ENCODE measurements at places on chromosomes 13 and 19. TPM values are rescaled to one million over a fixed set of nuclear protein-coding genes. Genes with fewer than 3 reads are reported as not detected.
A peak's percentile ranks its signal among the peaks of the same experiment; 100 is the strongest.

UNC13A gene
- not detected for polyA plus RNA-seq

GRCh38 chr19:18102916-18103542 is 5.5 kb downstream of the MAST3 start:
- DNase-seq = no peak

SPRED3 gene
- not detected for polyA plus RNA-seq

DNA sequence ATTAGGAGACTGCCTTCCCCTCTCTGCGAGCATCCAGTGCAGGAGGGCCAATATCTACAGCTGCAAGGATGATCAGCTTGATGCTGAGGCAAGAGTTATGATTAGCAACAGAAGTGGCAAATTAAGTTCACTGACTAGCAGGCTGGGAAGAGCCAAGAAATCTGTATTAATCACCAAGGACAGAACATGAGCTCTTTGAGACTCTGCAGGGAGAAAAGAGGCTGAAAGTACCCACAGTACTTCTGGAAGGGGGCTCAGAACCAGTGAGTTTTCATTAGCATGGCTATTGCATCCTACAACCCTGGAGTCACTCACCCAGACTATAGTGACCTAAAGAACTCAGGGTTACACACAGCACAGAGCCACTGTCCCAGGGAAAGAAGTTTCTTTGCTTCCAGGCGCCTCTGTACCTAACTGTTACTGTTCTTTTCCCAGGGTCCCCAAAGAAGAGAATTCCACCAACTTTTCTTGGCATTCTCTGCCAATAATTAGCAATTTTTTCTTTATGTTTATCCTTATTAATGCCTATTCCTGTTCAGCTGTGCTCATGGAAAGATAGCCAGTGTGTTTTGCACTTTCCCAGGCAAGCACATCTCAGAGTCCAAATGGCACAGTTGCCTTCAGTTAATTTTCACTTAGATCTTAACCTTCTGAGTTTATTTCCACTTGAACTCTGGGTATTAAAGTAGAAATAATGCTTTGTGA is 25.8 kb upstream of the MEDAG start:
- DNase-seq = no peak

CDX2 gene
- not detected for polyA plus RNA-seq

GRCh38 chr19:2037651-2038255 is 13.3 kb downstream of the MKNK2 start:
- no peak for DNase-seq

CYP2A7 gene
- polyA plus RNA-seq = not detected

DNA sequence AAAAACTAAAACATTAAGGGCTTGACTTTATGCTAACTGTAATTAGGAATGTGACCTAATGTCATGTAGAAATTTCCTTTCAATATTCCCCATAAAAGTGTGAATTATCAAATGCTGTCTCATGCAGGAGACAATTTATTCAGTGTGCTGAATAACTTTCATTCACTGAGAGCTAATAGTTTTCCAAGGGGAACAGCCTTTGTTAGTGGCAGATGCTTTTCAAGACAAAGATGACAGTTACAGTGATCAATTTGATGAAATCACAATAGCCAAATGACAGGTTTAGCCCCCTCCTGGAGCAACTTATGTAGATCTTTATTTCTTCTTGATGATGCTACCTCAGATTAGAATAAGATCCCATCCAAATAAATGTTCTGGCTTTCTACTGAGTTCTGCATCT is 275.5 kb downstream of the ITGBL1 start:
- DNase-seq = no peak

DNA sequence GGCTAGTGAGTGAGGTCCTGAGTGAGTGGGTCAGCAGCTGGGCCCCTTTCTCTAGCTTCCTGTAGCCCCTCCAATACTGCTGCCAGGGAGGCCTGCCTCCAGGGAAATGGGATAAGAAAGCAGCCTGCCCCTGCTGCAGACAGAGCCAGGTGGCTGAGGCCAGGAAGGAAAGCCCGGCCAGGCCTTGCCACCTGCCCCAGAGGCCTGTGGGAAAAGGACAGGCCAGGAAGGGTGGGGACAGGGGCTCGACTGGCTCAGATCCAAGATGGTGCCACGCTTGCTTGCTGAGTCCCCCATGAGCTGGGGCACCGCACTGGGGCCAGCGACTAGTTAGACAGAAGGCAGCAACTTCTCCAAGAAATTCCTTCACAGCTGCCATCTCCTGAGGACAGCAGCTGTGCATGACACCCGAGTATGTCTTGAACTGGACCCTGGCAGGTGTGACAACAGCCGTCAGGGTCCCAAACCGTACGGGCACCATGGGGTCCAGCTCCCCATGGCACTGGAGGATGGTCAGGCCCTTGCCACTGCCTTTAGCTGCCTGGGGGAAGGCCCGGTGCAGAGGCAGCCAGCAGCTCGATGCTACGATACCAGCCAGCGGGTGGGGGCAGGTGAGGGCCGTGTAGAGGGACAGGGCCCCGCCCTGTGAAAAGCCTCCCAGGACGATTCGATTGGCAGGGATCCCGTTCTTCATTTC is 5.1 kb upstream of the PRR36 start:
- DNase-seq = no peak

DNA sequence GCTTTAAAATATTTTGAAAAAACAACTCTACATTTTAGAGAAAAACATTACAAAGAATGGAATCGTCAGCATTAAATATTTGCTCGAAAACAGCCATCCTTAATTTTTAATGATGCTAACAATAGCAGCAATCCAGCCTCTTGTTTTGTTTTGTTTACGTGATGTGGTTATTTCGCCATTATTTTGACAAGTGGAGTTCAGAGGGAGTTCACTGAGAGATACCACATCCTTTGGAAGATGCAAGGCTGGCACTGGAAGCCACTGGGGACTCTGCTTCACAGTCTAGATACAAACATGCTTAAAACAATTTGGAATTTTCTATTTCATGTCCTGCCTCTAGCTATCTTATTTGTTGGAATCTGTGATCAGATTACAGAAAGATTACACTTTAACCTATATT is 556.3 kb downstream of the PCDH17 start:
- no peak for DNase-seq

GRCh38 chr13:77513719-77514335 is 21.7 kb upstream of the SCEL start:
- no peak for DNase-seq

GRCh38 chr13:62309904-62310303 is 894.3 kb upstream of the PCDH20 start:
- DNase-seq = no peak

DNA sequence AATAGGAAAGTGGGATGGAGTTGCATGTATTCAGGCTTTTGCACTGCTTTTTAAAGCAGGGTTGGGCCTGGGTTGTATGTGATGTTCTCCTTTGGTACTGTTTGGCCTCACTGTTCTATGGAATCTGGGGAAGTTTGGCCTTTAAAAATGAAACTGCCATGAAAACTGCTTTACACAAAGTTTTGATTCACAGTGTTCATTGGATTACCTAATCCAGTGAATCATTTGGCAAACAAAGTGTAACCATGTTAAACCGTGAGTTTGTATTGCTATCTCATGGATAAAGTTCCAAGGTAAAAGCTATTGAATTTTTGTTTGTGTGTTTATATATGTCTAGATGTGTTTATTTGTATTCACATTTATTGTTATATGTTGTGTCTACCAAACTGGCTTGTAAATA is 1658.6 kb downstream of the OLFM4 start:
- DNase-seq = no peak

DNA sequence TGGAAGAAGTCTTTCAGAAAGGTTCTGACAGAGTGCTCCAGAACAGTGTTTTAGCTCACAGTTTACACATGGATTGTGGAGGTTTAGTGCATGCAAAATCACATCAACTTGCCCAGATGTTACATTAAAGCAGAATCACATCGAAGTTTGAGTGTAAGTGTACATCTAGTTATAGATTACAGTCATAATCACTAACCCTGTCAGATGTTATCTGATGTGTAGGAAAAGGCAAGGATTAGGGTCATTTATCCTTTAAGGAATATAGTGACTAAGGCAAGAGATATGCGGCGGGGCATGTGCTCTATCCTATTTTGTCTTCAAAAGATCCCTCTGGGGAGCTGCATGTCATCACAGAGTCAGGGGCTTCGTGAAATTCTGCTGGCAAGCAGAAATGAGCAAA is 66.9 kb downstream of the CYSLTR2 start:
- DNase-seq = no peak

DNA sequence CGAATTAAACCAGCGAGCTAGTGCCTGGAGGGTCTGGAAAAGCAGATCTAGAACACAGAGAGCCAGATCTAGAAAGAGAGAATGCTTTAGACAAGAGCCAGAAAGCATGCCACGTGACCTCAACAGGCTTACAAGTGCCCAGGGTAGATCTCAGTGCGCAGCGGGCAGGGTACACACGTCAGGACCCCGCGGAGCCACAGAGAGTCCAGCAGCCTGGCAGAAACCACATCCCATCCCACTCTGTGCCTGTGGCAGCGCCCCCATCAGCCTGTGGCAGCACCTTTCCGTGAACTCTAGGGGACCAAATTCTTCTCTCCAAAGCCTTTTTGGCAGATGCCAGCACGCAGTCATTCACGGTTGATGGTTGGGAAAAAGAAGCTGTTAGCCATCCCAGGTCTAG is 5.9 kb downstream of the ARHGEF1 start:
- DNase-seq = no peak

DNA sequence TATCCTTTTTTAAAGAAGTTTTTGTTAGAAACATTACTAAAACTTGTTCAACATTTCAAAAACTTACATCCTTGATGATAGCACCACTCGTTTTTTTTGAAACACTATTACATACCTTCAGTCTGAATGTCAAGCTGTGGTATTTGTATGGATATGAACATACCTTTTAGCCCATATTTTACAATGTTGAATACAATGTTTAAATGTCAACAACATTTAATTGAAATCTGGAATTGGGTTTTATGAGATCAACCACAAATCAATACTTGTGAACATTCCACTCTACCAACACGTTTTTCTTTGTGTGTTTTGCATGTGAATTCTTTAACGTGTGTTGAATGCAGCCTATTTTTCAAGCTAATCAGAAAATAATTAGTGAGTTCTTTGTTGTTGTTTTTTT is 4.7 kb downstream of the SERP2 start:
- no peak for DNase-seq

ZNF497 gene
- 0.60 TPM for polyA plus RNA-seq

DNA sequence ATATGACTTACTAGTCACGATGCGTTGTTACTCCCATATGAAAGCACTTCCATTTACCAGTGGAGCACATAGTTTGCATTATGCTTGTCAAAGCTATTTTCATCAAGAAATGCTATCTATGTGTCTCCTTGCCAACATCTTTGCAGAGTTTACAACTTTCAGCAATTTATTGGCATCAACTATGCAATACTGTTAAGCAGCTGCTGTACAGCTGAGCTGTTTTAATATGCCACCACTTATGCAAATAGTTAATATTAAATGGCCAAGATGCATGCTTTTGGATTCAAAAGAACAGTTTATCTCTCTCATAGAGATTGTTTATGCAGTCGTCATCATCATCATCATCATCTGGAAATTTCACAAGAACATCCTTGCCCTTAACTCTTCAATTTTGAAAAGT is 67.9 kb upstream of the KLF5 start:
- DNase-seq = no peak

GRCh38 chr13:32650705-32651311 is 64.6 kb downstream of the PDS5B start:
- DNase-seq = peak; percentile 47

DNA sequence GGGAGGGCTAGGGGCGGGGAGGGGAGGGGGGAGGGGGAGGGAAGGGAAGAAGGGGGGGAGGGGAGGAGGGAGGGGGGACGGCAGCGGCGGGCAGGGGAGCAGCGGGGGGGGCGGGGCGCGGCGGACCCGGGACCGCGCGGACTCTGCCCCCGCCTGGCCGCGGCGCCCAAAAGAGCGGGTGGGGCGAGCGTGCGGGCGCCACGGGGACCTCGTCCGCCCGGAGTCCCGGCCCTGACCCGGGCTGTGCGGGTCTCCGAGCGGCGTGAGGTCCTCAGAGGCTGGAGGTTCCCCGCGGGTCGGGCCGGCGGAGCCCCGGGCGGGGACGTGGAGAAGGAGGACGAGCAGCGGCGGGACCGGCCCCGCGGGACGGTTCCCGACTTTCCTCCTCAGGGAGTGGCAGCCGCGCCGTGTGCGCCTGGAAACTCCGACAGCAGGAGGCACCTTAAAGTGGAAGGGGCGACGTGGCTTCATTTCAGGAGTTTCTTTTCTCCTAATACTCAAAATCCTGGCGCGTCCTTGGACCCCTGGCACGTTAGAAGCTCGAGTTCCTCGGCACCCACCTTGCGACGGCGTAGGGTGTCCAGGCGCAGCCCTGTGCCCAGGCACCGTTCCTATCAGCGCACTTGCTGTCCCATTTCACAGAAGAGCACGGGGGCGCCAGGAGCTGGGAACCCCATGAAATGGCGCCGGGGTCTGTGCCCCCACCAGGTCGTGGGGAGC is 518 bp upstream of the PLPP2 start:
- DNase-seq = no peak

CNN2 gene
- 213 TPM for polyA plus RNA-seq

DNA sequence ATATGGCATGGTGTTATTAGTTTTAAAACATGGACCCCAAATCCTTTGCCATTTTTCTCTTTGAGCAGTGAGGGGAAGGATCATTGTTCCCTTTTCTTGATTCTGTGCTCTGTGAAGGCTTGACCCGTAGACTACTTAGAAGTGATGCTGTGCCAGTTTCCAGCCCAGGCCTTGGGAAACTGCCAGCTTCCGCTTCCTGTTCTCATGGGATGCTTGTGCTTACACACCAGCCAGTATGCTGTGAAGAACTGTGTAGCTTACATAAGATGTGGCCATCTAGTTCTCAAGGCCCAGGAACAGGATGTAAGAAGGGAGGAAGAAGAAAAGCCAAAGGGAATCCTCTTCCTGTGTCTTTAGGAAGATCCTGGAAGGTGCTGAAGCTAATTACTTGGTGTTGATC is 180.9 kb downstream of the PCCA start:
- peak; percentile 32 for DNase-seq

Measured in CD14-positive monocyte (primary cell).